Epithelial cell of prostate (primary cell): ENCODE measurements at places on chromosomes 12 and 14.

- DNase-seq: no peak
These were observed 36.9 kb downstream of the ZFC3H1 start for GRCh38 chr12:71626768-71627167.

GRCh38 chr12:76586764-76587395 lies 27.3 kb upstream of the OSBPL8 start:
- DNase-seq: no peak

DNA sequence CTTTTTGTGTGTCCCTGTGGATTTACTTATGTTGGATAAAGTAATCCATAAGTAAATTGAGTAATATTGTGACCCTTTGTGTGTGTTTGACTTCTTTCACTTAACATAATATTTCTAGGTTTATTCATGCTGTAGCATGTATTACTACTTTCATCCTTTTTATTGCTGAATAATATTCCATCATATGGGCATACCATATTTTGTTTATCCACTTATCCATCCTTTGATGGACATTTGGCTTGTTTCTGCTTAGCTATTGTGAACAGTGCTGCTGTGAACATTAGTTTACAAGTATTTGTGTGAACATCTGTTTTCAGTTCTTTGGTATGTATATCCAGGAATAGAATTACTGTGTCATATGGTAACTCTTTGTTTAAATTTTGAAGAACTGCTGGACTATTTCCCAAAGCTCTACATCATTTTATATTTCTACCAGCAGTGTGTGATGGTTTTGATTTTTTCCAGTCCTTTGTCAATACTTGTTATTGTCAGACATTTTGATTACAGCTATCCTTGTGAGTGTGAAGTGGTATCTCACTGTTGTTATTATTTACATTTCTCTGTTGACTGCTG lies 25.2 kb downstream of the G2E3 start:
- DNase-seq: no peak

- DNase-seq: no peak
These were observed 9.7 kb downstream of the HVCN1 start for GRCh38 chr12:110679201-110679600.

DNA sequence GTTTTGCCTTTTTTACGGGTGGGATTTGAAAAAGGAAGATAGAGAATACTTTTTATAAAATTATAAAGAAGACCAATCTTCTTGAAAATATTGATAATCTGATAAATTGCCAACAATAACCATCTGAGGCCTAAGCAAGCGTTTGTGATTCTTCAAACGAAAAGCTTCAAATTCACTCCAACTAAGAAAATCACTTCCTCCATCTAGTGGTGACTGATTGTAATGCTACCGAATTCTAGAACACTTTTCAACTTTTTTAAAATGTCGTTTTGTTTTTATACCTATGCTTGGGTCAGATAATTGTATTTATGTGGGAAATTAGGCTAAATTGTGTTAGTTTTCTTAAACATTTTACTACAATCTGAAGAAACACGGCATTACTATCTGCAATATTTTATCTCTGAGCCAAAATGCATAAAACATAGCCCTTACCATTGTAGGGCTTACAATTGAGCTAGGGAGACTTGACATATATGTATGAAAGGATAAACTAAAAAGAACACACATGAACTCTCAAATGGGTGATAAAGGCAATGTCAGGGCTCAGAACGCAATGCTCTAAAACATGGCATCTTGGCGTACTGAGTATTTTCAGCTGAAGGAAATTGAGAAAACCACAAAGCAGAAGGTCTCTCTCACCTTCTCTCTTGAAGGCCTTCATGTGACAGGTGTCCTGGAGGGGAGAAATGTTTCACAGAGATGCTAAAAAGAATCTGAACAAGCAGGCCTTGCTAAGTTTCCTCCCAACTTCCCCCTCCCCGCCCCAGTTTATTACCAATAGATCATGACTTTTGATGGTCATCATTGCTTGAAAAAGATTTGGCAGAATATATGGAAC lies 36.8 kb upstream of the G2E3 start:
- DNase-seq: no peak

GRCh38 chr12:54605138-54605970 lies 16.9 kb upstream of the PPP1R1A start:
- DNase-seq: no peak

GRCh38 chr12:39372929-39373328 lies 70.0 kb downstream of the KIF21A start:
- DNase-seq: no peak
